ENCODE measurements at places on chromosomes 11 and 22.

DNA sequence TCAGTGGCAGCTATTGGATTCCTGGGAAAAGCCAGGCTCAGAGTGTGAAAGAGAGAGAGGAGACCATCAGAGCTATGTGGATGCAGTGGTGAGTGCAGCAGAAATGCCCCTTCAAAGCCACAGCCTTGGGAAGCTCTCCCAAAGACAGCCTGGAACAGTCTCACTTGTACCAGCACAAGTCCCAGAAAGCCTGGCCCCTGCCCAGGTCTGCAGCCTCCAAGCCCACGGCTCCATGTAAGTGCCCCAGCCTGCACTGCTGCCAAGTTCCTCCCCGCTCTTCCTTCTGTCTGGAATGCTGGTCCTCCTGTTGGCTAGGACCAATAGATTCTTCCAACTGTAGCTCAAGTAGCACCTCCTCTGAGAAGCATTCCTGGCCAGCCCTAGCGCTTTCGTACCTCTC lies 539.7 kb downstream of the MIAT start:
- no peak for DNase-seq

- DNase-seq: no peak
Measured at GRCh38 chr11:118842369-118842768, 41.3 kb upstream of the CXCR5 start.

GRCh38 chr22:40463683-40464082 lies 93.3 kb downstream of the SGSM3 start:
- DNase-seq: peak; percentile 35

GRCh38 chr22:43849731-43850130 lies 12.6 kb downstream of the SULT4A1 start:
- DNase-seq: no peak

Data from dermis microvascular lymphatic vessel endothelial cell (primary cell).